ENCODE measurements at places on chromosomes 12 and 14.
A peak's percentile ranks its signal among the peaks of the same experiment; 100 is the strongest.

GRCh38 chr14:104294628-104294982 lies 156.2 kb downstream of the KIF26A start:
- DNase-seq = no peak

- DNase-seq = no peak
Observed at GRCh38 chr12:27219693-27220054, 24.4 kb upstream of the STK38L start.

GRCh38 chr12:114443607-114444421 lies 37.9 kb upstream of the TBX5 start:
- no peak for DNase-seq

DNA sequence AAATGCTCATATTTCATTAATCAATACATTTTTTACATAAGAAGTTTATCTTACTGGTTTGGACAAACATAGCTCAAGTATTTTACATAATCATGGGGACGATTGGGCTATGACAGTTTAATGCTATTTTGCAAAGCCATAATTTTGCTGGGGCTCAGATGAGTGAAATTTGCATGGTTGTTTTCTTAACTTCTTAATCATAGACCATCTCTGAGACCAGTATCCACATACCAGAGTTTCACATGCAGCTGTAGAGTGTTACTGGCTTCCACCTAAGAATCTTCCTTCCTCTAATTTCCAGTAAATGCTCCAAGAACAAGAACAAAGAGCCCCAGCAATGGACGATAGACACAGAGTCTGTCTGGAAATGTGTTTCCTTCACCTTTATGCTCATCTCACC lies 303.0 kb upstream of the TMEM132C start:
- peak; percentile 20 for DNase-seq

- no peak for DNase-seq
Observed at GRCh38 chr14:83714151-83714550, 1815.8 kb upstream of the FLRT2 start.

GRCh38 chr12:213527-213932 lies 427 bp downstream of the SLC6A12 start:
- no peak for DNase-seq

DNA sequence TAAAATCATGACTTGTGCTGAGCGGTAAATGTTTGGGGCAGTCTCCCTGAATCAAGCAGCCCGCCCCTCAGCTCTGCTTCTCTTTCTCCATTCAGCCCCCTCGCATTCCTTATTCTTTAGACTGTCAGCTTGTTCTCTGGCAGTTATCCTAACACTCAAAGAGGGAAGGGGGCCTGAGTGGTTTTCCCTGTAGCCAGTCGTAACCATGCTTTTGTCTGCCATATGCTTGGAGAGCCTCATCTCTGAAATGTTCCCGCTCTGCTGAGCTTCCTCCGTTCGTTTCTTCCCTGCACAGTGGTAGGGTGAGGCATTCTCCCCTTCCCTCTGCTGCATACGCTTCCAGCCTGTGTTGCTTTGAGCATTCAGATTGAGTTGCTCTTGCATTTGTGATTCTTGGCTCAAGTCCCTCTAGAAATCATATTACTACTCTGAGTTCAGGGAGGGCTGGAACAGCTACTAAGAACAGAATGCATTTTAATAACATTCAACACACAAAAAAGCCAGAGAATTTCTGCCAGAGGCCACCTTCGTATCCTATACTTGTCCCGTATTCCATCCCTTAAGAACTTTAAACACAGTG lies 119.7 kb downstream of the FBXL14 start:
- DNase-seq = peak; percentile 94

All from adipocyte (in vitro differentiated cells).